ENCODE measurements at places on chromosomes 12 and 14. TPM values are rescaled to one million over a fixed set of nuclear protein-coding genes. Genes with fewer than 3 reads are reported as not detected.

DNA sequence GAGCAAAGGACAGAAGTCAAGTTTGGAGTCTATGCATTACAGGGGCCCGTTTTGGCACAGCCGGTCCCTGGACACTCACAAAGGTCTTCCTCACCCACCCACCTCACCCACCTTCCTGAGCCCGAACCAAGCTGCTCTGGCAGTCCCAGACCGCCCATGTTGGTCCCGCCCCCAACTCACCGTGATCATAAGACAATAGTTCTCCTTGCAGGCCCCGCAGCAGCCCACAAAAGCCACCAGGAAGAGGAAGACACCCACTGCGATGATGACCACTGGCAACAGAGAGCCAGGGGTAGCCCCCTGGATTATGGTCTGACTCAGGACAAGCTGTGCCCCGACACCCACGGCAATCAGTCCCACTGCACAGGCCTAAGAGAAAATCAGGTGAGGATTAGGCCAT lies 1.8 kb downstream of the CD63 start:
- no peak for DNase-seq

SLC6A12 gene
- total RNA-seq: 0.40 TPM

C1QL4 gene
- not detected for total RNA-seq

GRCh38 chr12:49518914-49519573 lies 19.8 kb upstream of the KCNH3 start:
- no peak for DNase-seq

DNA sequence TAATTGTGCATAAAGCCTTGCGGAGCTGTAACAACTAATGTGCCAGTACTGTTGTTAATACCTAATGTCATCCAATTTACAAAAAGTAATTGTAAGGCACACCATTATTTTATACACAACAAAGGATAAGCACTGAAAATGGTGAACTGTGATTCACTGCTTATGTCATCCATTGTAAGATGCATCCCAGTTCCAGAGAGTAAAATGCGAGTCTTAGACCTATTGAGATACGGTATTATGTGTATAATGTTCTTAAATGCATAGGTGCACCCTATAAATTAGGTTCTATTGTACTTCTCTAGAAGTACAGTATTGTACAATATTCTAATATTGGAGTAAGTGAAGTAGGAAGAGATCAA lies 406 bp downstream of the PARP2 start:
- no peak for DNase-seq

GRCh38 chr14:71466251-71466650 lies 466.0 kb upstream of the RGS6 start:
- no peak for DNase-seq

All from sciatic nerve (tissue), 2 donors.